ENCODE measurements at places on chromosomes 5 and 9.

DNA sequence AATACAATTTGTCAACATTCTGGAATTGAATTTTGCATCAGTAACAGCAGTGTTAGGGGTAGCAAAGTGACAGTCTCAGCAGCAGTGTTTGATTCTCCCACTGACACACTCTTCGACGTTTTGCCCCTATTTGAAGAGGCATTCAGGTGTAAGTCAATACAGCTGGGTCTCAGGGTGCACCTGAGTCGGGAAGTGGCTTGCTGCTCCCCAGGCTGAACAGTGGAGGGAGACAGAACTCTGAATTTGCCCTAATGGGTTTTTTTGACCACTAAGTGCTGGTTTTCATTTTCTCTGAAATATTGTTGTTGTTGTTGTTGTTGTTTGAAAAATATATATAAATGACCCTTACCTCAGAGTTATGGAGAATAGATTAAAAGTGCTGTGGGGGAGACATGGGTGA, 223.2 kb downstream of the TLR4 start:
- DNase-seq, result no peak

DNA sequence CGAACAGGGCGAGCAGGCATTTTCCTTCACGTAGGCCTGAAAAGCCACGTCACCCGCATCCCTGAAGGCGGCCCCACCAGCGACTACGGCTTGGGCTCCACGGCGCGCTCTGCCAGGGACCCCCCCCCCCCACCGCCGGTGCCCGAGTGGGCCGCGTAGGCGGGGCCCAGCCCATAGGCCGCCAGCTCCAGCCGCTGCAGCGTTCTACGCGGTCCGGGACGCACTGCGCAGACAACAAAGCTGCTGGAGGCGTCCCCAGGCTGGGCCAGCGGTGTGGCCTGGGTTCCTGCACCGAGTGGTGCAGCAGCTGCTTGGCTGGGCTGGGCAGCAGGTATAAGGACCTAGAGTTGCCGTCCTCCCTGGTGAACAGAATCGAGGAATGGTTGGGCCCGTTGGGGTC, 18.3 kb upstream of the BTNL3 start:
- DNase-seq, result no peak

DNA sequence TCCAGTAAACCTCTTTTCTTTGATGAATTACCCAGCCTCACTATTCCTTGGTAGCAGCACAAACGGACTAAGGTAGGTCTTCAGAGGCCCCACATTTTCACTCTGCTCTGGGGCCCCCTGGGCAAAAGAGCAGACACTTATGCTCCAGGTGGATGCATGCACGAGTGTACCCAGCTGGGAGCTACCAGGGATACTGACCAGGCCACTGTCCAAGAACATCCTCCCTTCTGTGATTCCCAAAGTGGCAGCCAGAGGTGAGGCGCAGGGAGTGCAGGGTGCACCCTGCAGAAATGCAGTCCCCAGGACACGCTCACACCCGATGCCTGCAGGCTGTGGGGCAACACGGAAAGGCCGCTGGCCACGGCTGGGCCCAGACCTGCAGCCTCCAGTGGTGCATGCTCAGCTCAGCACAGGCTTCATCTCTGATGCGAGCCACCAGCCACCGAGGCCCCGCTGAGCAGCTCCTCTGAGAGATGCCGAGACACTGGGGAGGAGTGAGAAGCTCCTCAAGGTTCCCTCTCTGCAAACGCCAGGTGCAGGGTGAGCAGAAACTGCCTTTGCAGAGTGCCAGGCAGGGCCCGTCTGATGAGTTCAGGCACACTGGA, 48.1 kb upstream of the OLFM1 start:
- DNase-seq, result no peak

DNA sequence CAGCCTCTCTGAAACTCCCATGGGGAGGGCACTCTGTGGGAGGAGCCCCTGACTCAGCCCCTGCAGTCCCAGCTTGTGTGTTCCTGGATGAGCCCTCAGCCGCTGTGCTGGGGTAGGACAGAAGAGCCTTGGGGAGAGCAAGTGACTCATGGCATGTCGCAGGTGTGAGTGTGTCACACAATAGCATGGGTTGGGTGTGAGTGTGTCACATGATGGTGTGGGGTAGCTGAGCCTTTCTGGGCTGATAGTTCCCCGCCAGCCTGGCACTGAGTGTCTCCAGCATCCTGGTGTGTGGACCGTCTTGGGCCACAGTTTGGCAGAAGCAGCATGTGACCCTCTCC, 83.4 kb downstream of the PHF2 start:
- no peak for DNase-seq

- DNase-seq, result no peak
Observed at GRCh38 chr5:58275516-58275915, 184.4 kb downstream of the PLK2 start.

GRCh38 chr5:177542816-177543465, 11.4 kb downstream of the FAM193B start:
- no peak for DNase-seq

GRCh38 chr5:172410160-172410559, 44.2 kb downstream of the SH3PXD2B start:
- DNase-seq, result no peak

DNA sequence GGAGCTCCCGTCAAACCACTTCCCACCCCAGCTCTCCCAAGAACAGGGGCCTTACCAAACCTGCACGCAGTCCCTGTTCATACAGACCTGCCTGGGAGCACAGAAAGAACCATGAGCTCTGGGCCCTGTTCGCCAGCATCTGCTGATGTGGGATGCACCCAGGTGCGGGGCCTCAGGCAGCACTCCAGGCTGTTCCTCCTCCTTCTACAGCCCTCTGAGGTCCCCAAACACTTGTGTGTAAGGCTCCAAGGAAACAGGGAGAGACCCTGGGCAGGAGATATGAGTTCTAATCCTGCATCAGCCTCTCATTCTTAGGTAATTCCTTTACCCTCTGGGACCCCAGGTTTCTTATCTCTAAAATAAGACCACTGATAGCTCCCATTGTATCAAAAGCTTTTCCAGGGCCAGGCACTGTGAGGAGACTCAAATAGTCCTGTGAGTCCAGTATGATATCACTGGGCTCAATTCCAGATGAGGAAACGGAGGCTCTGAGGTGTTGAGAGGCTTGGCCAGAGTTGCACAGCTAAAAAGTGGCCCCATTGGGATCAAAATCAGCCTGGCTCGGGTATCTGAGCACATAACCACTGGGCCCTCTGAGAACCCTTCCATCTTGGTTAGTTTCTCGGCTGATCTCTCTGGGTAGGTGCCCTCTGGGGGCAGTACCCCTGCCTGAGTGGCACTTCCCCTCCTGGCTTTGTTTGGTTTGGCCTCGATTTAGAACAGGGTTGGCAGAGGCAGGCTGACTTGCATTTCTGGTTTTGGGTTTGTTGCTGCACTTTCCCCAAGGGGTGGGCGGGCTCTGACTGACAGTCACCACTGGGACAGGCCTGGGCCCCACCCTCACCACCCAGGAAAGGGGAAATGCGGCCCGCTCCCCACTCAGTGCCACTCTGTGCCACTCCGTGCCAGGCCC, 116.8 kb downstream of the RGS3 start:
- peak; percentile 37 for DNase-seq

- no peak for DNase-seq
Observed at GRCh38 chr5:44953078-44953477, 144.3 kb downstream of the MRPS30 start.

DNA sequence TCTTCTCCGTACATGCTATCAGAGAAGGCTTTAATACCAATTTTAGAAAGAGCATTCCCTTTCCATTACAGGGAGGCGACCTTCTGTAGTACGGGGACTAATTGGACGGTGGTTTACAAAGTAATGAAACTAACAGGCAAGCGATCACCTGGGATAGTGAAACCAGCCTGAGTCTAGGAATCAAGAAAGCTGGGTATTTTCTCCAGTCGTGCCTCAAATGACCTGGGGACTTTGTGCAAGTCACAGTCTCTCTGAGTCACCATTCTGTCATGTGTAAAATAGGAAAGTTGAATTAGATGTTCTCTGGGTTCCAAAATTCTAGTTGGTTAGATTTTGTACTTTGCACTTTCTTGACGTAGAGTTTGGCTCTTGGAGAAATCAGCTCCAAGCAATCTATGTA, 22.7 kb upstream of the SSBP2 start:
- no peak for DNase-seq

DNA sequence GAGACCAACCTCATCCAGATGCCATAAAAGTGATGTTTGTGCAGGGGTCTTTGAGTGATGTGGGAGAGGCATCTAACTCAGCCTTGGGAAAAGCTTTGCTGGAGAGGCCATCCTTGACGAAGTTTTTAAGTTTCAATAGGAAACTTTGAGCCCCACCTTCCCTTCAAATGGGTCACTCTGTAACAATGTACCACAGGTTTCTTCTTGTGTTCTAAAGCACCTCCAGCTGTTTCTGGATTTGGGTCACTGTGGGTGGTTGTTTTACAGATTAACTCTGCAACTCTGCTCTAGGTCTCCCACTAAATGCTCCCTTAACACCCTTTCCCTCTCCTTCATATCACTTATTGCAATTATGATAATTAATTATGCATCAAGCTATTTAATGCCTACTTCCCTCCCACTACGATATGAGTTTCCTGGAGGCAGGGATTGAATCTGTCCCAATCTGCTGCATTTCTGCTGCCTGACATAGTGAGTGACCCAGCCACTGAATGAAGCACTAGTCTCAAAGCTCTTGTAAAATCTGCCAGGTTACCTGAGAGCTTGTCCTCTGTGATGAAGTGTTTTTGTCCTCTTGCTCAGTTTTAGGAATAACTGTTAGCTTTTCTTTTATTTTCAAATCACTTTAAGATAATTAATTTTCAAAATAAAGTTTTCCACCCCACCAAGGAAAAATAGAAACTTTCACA, 60.5 kb upstream of the PUM3 start:
- DNase-seq, result no peak

DNA sequence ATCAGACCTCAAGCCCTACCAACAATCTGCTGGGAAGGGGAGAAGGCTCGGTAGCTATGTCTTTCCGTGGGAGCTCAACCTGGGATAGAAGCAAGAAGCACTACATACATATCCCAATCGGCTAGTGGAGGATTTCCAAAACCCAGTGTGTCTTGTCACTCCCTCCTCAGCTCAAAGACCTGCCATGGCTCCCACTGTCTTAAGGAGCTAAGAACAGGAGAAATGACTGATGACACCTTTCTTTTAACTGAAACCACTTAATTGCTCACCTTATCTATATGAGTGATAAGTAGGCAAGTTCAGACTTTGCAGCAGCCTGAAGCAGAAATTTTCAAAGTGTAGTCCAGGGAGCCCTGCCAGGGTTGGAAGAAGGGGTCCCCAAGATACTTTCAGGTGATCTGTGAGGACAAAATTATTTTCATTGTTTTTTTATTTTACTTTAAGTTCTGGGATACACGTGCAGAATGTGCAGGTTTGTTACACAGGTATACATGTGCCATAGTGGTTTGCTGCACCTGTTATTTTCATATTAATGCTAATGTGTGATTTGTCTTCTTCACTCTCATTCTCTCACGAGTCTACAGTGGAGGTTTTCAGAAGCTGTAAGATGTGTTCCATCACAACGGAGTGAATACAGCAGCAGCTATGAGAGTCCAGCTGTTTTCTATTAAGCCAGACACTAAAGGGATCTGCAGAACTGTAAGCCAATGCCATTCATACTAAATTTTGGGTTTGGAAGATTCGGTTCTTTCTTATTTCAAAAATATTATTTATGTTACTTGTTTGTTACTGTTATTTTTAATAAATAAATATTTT, 41.4 kb downstream of the PAX5 start:
- DNase-seq, result no peak

DNA sequence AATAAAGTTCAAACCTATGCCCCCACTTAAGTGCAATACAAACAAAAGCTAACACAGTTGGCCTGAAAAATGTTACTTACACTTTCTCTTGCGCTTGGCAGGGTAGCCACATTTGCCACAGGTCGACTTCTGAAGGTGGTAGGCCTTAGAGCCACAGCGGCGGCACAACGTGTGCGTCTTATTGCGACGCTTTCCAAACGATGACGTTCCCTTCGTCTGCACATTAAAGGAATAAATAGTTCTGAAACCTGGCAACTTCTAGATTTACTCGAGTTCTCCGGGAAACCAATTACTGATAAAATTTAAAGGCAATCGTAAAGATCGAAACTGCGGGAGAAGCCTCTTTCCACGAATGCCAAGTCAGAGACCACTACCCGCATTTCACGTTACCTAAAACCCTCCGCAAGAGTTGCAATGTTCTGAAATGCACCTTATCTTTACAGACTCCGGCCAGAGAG, 602 bp downstream of the RPL37 start:
- peak; percentile 50 for DNase-seq

DNA sequence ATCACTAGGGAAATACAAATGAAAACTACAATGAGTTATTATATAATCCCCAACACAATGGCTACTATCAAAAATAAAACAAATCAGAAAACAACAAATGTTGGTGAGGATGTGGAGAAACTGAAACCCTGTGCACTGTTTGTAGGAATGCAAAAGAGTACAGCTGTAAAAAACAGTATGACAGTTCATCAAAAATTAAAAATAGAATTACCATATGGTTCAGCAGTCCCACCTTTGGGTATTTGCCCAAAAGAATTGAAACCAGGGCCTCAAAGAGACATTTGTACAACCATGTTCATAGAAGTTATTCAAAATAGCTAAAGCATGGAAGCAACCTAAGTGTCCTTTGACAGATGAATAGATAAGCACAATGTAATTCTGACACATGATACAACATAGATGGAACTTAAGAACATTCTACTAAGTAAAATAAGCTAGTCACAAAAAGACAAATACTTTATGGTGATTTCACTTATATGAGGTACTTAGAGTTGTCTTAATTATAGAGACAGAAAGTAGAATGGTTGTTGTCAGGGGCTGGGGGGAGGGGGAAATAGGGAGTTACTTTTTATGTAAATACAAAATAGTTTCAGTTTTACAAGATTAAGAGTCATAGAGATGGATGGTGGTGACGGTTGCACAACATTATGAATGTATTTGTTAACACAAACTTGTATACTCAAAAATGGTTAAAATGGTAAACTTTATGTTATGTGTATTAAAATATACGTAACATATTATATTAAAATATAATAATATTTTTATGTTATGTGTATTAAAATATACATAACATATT, 102.8 kb downstream of the KCTD16 start:
- DNase-seq, result no peak

DNA sequence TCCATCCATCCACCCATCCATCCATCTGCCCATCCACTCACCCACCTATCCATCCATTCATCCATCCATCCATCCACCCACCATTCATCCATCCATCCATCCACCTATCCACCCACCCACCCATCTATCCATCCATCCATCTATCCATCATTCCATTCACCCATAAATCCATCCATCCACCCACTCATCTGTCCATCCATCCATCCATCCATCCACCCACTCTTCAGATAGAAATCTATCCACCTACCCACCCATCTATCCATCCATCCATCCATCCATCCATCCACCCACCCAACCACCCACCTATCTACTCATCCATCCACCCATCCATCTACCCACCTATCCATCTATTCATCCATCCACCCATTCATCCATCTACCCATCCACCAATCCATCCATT, 35.0 kb upstream of the SLC6A19 start:
- no peak for DNase-seq

GRCh38 chr9:7534211-7534935, 265.2 kb downstream of the DMAC1 start:
- DNase-seq, result no peak

- no peak for DNase-seq
Observed at GRCh38 chr9:326667-327066, 112.0 kb downstream of the DOCK8 start.

- DNase-seq, result no peak
Observed at GRCh38 chr5:168712280-168712924, 133.2 kb upstream of the PANK3 start.

GRCh38 chr9:36328798-36329411, 70.7 kb upstream of the GNE start:
- peak; percentile 29 for DNase-seq

GRCh38 chr5:533243-533954, 9.2 kb upstream of the SLC9A3 start:
- DNase-seq, result no peak
